H54 (cell line): ENCODE measurements at places on chromosomes 1 and 21.
A peak's percentile ranks its signal among the peaks of the same experiment; 100 is the strongest.

- DNase-seq, result no peak
Observed at GRCh38 chr1:238458899-238459298, 568.2 kb upstream of the ZP4 start.

DNA sequence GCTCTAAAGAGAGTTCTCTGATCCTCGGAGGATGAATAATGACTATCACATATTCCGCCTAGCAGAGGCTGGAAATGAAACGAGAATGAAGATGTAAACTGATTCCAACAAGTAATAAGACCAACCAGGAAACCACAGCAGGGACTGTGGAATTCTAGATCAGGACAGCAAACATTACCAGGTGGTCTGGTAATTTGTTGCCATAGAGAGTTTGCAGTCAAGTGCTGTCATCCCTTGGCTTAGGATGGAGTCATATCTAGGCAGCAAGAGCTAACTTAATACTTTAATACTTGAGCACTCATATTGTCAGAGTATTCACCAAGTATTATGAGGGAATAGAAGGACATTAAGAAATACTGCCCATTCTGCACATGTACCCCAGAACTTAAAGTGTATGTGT, 45.1 kb upstream of the MUTYH start:
- no peak for DNase-seq

DNA sequence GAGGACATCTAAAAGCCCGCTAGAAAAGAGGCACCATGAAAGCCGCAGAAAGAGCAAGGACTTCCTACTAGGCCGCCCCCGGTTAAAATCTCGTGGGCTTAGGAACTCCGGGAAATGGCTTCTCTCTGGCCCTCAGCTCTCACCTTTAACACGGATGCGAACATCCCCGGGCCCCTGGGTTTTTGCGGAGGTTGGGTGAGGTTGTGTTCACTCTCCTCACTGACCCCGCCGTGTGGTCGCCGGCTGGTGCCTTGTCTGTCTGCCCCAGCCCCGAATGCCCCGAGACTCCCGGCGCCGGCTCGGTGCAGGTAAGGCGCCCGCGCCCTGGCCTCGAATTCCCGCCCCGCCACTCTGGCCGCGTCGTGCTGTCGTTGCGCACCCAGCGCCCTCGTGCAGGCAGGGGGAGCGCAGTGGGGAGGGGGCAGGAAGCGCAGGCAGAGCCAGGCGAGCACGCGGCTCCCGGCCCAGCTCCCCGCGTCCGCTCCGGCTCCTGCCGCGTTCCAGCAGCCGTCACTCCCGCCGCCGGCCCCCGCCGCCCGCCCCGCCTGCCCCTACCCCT, at the start of gene SHISAL2A:
SHISAL2A (plus strand) TSS at position 437 of the 559 bp plus-strand sequence. CDS start 326 bp downstream, outside the sequence.
- DNase-seq, result no peak

DNA sequence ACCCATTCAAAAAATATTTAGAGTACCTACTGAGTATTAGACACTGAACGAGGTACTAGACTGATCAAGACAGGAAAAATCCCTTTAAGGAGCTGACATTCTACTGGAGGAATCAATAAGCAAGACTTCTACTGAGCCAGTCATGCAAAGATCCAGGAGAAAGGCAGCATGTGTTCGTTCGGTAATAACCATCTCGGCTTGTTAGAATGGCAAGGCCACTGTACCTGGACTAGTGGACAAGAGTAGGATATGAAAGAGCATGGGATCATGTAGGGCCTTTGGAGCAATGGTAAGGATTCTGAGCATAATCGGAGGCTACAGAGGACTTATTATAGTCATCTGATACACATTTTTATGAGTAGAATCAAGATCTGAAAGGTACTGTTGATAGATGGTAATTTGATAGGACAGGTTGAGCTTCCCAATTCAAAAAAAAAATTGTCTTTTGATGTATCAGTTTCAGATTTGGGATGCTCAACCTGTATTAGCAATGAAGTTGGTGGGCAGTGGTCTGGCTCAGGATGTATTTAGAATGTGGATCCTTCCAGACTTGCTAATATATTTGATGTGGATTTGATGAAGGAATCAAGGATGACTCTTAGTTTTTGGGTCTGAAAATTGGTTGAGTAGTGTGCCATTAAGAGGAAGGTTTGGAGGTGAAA, 2.3 kb downstream of the COX20 start:
- DNase-seq, result no peak

GRCh38 chr1:24379733-24380315, 33.8 kb downstream of the STPG1 start:
- no peak for DNase-seq

DNA sequence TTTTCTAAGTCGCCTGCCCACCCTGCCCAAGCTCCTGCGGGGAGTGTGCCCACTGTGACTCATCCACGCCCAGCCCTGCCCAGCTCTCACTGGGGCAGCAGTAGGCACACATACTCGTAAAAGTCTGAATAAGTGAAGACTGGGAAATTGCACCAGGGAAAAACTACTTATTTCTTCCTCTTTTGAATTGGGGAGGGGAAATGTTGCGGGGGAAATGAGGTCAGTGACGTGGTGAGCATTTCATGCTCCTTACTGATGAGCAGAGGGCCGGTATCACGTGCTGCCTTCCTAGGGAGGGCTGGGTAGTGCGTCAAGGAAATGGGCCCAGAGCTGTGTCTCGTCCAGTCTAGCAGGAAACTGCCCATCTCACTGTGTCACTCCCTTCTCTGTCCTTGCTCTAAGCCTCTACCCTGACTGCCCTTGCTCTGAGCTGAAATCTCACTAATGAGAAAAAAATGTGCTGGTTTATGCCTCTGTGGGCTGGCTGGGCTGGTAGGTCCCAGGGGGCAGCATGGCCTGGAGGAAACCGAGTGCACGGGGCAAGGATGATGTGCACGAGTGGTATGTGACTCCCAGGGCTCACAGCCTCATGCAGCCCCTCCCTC, 13.5 kb upstream of the TNFRSF1B start:
- no peak for DNase-seq

GRCh38 chr1:87250336-87250735, 78.3 kb upstream of the LMO4 start:
- no peak for DNase-seq

- DNase-seq, result no peak
Observed at GRCh38 chr1:27491748-27492700, 2.1 kb upstream of the WASF2 start.

GRCh38 chr1:211613108-211613947, 34.4 kb upstream of the SLC30A1 start:
- peak; percentile 65 for DNase-seq

GRCh38 chr1:206909883-206910318, 11.8 kb downstream of the FCMR start:
- no peak for DNase-seq

GRCh38 chr1:223219846-223220610, 77.0 kb upstream of the TLR5 start:
- no peak for DNase-seq

- no peak for DNase-seq
Observed at GRCh38 chr1:212141404-212141803, 105.9 kb downstream of the DTL start.

DNA sequence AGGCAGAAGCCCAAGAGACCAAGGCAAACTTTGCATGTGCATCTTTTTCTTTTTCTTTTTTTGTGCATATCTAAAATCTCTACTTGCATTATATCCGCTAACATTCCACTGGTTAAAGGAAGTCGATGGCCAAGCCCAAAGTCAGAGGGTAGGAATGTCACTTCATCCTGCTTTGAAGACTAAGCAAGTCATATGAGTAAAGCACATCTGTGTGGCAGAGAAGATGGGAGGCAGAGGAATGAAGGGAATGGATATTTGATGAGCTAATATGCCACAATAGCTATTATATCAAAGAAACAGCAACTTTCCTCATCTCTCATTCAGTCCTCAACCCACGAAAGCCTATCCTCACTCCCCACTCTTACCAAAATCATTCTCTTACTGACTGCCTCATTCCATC, 59.3 kb downstream of the RNF220 start:
- DNase-seq, result peak; percentile 26

GRCh38 chr1:6580119-6580592, 362 bp downstream of the ZBTB48 start:
- no peak for DNase-seq

DNA sequence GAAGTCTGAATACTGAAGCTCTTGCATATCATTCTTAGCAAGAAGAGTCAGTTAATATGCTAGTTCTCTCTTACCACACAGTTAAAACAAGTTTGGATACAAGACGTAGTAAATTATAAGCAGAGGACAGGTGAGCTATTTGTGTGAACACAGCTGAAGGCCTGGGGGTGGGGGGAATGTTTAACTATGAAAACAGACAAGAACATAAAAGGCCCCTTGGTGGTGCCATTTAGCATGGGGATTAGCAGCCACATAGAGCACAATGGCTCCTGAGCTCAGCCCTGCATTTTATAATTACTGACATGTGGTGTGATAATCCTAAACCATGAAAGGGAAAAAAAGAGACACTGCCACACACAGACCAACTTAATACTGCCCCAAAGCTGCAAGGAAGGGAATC, 94.8 kb downstream of the TGFBR3 start:
- DNase-seq, result no peak

DNA sequence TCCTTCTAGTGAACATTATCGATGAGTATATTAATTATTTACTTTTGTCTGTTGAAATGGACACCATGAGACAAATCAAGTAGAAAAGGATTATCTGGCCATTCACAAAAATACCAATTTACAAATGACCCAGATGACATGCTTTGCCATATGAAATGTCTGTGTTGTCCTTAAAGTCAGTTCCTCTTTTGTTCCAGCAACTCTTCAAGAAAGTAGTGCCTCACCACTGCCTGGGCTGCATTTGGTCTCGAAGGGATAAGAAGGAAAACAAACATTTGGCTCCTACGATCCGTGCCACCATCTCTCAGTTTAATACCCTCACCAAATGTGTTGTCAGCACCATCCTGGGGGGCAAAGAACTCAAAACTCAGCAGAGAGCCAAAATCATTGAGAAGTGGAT, 79.6 kb downstream of the RGL1 start:
- no peak for DNase-seq

DNA sequence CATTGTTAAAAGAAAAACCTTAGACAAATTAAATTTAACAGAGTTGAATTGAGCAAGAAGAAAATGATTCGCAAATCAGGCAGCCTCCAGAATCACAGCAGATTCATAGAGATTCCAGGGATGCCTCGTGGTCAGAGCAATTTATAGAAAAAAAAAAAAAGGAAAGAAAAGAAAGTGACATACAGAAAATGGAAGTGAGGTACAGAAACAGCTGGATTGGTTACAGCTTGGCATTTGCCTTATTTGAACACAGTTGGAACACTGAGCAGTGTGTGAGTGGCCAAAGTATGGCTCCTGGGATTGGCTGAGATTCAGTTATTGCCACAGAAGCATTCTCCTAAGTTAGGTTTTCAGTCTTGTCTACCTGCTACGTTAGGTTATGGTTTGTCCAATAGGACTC, 9.1 kb upstream of the C21orf91 start:
- no peak for DNase-seq

- DNase-seq, result no peak
Observed at GRCh38 chr21:44455524-44456213, 359 bp downstream of the LRRC3 start.

GRCh38 chr1:198272492-198272891, 115.7 kb downstream of the NEK7 start:
- DNase-seq, result no peak

GRCh38 chr1:34591751-34592629, 162.9 kb upstream of the GJB5 start:
- no peak for DNase-seq

DNA sequence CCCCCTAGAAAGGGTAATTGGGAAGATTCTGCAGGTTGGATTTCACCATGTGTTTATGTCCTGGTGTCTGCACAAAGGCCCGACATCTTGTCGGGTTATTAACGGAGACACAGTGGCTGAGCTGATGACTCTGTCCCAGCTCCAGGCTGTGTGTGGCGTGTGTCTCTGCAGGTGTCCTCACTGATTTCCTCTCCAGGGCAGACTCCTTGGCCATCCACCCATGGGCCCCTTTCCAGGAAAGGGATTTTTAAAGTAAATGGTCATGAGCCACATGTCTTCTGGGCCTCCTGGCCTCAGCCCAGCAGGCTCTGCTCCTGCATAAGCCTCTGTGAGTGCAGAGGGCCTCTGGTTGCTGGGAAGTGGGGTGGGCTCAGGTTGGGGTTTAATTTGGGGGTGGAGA, 418.7 kb upstream of the VAMP3 start:
- DNase-seq, result no peak

- no peak for DNase-seq
Observed at GRCh38 chr1:223423641-223424233, 30.5 kb downstream of the CCDC185 start.

- DNase-seq, result no peak
Observed at GRCh38 chr1:47235806-47236205, 3.8 kb upstream of the TAL1 start.

- DNase-seq, result no peak
Observed at GRCh38 chr21:41338455-41338854, 21.9 kb downstream of the FAM3B start.
